Ovary (tissue), 10 donors: ENCODE measurements at places on chromosomes 4 and X. TPM values are rescaled to one million over a fixed set of nuclear protein-coding genes. Genes with fewer than 3 reads are reported as not detected.

- no peaks in the 10 kb centered on the region for H3K4me1 ChIP-seq
- no peaks in the 10 kb centered on the region for H3K27me3 ChIP-seq
- no peak overlapping the region for H3K27ac ChIP-seq
- H3K4me3 ChIP-seq = no peak overlapping the region
- DNase-seq = no peak
Measured at GRCh38 chrX:112731793-112732192, 52.1 kb upstream of the LHFPL1 start.

DNA sequence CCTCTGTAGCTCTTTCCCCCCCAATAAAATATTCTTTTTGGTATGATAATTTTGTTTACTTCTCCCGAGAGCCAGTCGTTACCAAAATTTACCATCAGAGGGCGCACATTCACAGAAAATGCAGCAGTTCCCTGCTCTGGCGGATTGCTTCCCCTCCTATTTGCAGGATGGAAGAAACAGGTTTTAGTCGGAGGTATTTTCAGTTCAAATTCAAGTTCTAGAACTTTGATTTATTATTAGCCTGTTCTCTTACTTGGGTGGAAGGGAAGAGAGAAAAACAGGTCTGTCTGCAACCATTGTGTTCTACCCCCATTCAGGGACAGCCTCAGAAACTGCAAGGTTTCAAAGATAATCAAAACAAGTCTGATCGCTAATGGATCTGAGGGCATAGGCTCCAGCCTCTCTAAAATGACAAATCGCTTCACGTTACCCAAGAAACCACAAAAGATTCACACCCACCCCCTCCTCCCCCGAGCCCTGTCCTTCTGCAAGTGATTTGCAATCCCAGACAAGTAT is 263.8 kb upstream of the RPS6KA3 start:
- no peak overlapping the region for H3K27ac ChIP-seq
- no peaks in the 10 kb centered on the region for H3K36me3 ChIP-seq
- no peak overlapping the region for H3K4me3 ChIP-seq
- H3K4me1 ChIP-seq = no peaks in the 10 kb centered on the region
- DNase-seq = peak; percentile 11
- no peaks in the 10 kb centered on the region for H3K27me3 ChIP-seq

DNA sequence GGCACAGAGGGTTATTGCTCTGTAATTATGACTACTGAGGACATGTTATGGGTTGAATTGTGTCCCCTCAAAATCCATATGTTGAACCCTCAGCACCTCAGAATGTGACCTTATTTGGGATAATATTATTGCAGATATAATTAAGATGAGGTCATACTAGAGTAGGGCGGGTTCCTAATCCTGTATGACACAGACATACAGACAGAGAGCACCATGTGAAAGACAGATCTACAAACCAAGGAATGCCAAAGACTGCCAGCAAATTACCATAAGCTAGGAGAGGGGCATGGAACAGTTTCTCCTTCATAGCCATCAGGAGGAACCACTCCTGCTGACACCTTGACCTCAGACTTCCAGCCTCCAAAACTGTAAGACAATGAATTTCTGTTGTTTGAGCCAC is 115.2 kb upstream of the OTUD4 start:
- H3K27ac ChIP-seq = no peak overlapping the region
- no peak for DNase-seq

The NAT8L gene
- 0.80 TPM for polyA plus RNA-seq

The SOWAHD gene
- 0.12 TPM for polyA plus RNA-seq
